ENCODE measurements at places on chromosomes 16 and 17.

DNA sequence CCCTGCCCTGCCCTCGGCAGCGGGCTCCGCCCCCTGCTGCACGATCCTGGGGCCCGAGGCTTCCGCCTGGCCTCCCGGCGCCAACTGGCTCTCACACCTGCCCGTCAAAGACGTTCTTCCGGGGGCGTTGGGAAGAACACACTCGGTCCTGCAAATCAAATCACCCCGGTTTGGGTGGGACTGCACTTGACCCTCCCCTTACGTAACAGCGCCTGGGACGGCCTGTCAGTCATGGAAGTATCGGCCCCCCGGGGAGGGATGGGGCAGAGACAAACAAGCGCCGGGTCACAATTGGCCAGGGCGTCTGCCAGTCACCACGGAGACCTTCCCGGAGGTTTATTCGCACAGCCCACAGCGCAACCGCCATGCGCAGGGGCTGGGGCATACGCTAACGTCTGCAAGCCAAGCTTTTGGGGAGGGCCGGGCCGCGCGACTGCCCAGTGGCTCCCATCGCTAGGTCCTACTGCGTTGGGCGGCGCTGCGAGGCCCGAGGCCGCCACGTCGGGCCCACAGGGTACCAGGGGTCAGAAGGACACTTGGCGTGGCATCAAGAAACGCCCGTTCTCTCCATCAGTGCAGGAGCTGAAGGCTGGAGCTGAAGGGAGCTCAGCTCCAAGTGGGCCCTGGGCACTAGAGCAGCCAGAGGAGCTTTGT is 388 bp upstream of the AKTIP start:
- peak; percentile 100 for DNase-seq

- DNase-seq: no peak
Observed at GRCh38 chr16:79994418-79994817, 393.9 kb upstream of the MAF start.

- no peak for DNase-seq
Observed at GRCh38 chr16:54456291-54456690, 169.7 kb upstream of the IRX3 start.

DNA sequence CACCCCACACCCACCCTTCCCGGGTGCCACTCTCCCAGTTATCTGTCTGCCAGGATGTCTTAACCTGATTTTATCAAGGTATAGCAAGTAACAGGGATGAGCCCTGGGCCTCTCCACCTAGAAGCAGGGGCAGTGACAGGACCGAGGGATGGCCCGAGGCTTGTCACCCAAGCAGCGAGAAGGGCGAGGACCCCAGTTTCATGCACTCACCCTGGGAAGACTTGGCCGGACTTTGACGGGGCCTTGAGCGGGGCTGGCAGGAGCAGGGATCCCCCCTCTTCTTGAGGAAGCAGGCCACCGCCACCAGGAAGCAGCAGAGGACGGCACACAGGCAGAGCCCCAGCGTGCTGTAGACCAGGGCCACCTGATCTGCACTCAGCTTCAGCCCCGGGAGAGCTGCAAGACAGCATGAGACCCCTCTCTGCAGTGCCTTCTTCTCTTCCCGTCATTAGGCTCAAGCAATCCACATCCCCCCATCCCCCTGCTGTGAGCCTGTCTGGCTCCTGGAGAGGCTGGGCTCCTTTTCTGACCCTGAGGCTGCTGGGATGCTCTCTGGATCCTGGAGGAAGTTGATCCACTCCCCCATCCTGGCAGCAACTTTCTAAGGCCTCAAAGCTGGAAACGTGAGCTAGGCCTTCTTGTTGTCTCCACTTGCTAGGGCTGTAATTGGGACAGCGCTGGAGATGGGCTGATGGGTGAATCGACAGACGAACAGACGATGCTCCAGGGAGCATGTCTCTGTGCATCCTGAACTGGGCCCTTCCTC is 31.6 kb downstream of the TNFRSF13B start:
- DNase-seq: no peak

GRCh38 chr17:76561799-76562268 is 22.0 kb downstream of the PRCD start:
- peak; percentile 49 for DNase-seq

GRCh38 chr16:83482545-83483162 is 325.1 kb upstream of the HSBP1 start:
- DNase-seq: no peak

GRCh38 chr17:36057911-36058310 is 6.2 kb upstream of the CCL18 start:
- DNase-seq: no peak

GRCh38 chr16:50467943-50468748 is 80.0 kb upstream of the NKD1 start:
- no peak for DNase-seq

- no peak for DNase-seq
Observed at GRCh38 chr17:58280480-58281217, at the start of gene MPO. MPO (minus strand) TSS chr17:58280935; CDS start chr17:58280758, 177 bp downstream.
